ENCODE measurements at places on chromosomes 6 and 20.

DNA sequence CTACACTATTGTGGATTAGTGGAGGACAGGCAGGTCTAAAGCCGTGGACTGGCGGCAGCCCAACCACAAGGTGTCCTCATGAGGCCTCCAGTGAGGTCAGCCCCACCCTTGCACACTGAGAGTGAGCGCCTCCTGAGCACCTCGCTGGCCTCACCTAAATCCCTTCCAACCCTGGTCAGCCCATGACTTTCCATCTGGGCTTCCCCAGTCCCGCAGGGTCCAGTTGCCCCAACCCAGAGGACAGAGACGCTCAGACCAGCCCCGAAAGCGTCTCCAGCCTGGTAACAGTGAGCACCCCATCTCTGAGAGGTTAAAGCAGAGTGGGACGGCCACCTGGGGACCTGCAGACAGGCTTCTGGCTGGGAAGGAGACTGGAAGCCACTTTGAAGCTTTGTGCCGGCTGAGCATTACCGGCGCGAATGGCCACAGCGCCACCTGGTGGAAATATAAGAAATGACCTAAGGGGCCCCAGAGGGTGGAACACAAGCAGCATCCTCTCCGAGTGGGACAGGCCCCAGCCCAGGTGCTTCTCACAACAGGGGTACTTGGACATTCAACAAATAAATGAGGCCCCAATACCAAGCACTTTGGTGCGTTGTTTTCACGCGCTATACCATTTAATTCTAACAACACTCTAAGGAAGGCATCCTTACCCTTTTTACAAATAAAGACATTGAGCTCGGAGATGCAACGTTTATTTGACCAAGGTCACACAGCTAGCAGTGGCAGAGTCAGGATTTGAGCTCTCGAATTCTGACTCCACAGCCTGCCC, 65.7 kb upstream of the TOP1 start:
- DNase-seq: peak; percentile 70

DNA sequence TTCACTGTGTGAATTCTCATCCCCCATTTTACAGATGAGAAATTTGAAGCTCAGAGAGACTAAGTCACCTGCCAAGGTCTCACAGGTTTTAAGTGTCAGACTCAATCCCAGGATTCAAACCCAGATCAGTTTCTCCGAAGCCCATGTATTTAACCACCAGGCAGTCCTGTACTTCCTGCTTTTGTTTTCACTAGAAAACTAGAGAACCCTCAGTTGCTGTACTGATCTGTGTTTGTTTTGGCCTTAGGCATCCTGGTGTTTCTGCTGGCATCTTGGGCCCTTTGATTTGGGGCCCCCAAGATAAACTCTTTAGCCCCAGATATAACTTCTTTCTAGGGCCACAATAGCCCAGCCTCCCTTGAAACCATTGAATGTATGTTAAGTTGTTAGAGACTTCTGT, 36.5 kb downstream of the PPP1R16B start:
- DNase-seq: no peak

- DNase-seq: peak; percentile 76
These were observed 48.4 kb upstream of the NCOA3 start for GRCh38 chr20:47453167-47453782.

DNA sequence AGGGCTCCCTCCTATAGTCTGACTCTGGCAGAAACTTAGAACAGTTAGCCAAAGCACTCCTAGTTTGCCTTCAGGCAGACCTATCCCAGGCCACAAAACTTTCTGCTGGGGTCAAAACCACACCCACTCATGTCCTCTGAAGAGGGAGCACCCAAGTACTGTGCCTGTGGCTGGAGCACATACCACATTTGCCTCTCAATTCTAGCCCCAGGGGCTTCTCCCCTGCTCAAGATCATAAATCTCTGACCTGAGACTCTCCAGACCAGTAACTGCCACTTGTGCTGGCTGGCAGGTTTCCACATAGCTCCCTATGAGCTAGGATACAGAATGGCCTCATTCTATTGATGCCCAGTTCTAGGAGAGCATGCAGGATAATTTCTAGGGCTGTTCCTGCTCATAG, 781.0 kb downstream of the EYS start:
- no peak for DNase-seq

- DNase-seq: no peak
These were observed 14.7 kb downstream of the SESN1 start for GRCh38 chr6:109079981-109080380.

GRCh38 chr20:58713801-58714339, 21.3 kb downstream of the NPEPL1 start:
- no peak for DNase-seq

- DNase-seq: no peak
These were observed 339.7 kb downstream of the PRKN start for GRCh38 chr6:162387718-162388382.

DNA sequence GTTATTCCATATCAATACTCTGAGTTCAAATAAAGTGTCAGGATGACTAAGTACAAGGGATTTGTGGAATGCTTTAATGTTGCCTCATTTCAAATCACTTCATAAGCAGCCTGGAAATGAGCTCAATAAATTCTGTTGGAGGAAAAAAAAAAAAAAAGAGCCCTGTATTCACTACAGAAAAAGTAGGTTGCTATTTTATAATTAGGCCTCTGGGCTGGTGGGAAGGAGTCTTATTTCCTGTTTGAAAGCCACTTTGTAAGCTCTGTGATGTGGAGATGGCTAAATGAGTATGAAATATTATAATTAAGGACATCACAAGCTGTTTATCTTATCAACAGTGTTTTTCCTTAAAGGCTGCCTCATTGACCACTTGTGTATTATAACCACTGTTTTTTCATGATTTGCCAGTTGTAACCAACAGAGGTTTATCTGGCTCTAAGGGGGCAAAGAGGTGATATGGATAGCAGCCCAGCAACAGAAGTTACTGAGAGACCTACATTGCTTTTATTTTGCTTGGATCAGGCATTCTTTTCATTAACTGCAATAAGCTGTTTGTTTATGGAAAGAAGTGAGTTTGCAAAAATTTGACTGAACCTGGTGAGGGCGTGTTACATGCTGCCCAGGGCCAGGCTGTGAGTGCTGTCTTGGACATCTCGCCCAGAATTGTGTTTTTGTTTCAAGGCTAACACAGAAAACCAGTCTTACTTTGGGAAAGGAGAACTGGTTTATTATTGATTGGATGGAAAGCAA, 563.3 kb upstream of the MAP3K7 start:
- DNase-seq: no peak

DNA sequence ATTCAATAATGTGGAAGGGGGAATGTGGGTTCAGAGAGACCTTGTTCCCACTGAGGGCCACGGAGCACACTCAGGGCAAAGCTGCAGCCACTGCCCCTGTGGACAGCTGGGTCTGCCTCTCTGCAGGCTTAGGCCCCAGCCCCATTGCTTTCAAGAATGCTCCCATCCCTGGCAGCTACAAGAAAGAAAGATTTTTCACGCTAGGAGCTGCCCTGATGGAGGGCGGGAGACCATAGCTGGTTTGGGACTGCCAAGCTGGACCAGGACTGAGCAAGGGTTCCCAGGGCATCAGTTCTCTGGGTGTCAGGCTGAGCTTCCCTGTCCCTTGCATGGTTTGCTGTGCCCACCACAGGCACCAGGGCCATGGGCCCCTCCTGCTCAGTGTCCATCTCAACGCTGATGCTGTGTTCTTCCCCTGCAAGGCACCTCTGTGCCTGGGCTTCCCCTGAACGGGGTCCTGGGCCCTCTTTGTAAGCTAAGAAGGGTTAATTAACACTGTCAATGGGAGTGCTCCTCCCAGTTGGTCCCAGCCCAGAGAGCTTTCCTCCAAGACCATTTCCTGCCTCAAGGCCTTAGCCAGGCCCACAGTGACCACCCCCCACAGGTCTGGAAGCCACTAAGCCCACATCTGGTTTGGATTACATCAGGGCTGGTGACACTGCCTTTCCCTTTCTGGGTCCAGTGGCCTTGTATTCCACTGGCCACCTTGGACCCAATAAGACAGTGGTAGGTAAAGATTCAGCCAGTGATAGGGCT, 8.4 kb downstream of the FOXS1 start:
- no peak for DNase-seq

DNA sequence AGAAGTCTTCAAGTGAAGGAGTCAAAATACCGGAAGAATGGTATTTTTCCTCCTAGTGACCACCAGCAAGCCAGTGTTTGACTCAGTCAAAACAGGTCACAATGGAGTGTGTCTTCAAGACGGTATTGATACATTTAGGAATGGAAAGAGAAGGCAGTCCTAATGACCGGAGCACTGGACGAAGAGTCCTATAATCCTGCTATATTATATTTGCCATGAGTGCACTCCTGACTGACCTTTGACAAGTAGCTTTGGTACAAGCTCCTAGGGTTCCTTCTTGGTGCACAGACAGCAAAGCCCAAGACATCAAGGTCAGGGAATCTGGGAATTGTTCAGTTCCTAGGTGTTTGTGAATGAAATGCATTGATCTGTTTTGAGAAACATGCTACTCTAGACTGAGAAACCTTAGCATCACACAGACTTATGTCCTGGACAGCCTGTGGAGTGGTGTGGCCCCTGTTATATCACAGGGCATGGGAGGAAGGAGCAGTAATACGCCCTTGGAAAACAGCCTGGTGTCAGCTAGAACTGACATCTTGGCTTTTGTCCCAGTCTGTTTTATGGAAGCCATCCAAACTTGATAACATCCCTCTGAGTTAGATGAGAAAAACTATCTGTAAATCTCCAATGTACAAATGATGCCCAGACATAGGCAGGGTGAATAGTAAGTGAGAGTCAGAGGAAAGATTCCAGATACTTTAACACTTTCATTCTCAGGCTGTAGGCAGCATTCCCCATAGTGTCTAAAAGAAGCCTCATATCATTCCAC, 18.5 kb downstream of the NOX3 start:
- no peak for DNase-seq

- no peak for DNase-seq
These were observed 16.6 kb downstream of the GJA10 start for GRCh38 chr6:89910902-89911240.

GRCh38 chr20:53608456-53609452, 15.1 kb upstream of the ZNF217 start:
- no peak for DNase-seq

GRCh38 chr6:11164717-11165646, 53.5 kb upstream of the ERVFRD-1 start:
- DNase-seq: no peak

- DNase-seq: no peak
These were observed 301.9 kb downstream of the LAMA2 start for GRCh38 chr6:129184808-129185366.

DNA sequence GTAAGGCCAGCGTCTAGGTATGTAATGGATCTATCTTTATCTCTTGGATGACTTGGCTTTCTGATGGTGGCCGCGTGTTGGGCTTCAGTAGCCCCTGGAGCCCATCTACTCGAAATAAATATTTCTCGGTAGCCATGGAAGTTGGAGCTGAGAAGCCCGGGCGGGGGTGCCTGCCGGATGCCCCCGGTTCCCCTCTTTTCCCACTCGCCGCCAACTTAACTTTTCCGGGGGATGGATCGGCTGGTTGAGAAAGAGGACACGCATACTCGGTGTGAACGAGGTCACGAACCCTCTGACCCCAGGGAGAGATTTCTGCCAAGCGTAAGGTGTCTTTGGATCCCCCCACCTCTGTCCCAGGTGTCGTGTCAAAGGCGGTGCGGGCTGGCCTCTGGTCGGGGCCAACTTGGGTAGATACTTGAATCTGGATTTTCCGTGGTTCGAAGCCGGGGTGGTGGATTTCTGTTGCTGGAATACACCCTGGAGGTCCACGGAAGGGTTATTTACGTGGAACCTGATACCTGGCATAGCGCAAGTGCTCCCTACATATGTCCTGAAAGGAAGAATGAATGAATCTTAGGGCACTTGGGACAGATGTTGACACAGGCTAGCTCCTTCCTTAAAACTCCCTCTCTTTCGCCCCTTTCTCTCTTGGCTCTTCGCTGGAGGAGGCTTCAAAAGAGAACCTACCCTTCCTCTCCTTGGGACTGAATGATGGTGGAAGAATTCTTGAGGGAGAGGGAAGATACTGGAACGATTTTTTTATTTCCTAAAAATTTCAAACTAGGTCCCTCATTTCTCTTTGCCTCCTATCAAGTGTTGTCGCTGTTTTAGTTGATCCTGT, 996 bp downstream of the DOK5 start:
- DNase-seq: no peak

DNA sequence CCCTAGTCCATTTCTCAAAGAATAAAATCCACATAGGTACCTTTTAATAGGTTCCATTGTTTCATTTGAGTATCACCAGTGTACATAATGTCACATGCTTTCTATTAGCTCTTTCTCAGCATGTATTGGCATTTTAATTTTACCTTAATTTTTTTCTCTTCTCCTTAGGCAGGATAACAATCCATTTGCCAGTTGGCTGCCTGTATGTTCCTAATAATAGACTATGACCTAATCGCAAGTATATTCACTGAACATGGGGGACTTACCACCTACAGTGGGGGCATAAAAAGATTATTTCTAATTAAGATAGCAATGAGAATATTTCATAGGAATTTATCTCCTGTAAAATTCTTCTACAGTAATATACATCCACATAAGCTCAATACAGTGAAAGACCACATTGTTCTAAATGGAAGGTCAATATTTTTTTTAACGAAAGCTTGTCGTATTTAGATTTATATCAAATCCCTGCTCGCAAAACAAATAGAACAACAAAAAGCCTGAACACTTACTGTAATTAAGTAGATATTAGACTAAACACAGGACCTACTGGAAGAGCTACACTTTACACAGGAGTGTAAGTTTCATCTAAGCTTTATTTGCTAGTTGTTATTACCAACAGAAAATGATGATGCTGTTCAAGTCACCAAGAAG, 76.4 kb downstream of the OGFRL1 start:
- DNase-seq: no peak

DNA sequence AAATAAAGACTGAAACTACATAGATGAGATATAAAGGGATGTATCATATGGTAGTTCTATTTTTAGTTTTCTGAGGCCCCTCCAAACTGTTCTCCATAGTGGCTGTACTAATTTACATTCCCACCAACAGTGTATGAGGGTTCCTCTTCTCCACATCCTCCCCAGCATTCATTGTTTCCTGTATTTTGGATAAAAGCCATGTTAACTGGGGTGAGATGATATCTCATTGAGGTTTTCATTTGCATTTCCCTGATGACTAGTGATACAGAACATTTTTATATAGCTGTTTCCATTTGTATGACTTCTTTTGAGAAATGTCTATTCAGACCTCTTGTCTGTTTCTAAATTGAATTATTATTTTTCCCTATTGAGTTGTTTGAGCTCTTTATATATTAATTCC, 229.3 kb downstream of the RFPL4B start:
- DNase-seq: no peak

GRCh38 chr20:57198132-57199072, 68.0 kb downstream of the BMP7 start:
- DNase-seq: no peak

DNA sequence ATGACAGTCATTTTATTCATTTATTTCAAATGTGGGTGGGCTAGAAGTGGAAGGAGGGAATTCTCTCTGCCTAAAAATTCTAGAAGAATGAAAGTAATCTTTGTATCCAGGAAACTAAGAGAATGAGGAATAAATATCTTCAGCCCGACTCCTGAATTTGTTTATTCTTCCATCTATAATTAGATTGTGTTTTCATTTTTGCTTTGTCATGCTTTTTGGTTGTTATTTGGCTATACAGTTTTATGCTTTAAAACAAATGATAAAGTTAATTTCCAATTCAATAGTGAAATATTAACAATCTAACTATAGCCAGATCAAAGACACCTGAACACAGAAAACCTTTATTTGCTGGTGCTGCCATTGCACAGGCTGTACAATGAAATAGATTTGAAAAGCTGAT, 521.3 kb downstream of the KIF16B start:
- DNase-seq: no peak

- DNase-seq: no peak
These were observed 17.1 kb upstream of the ASF1A start for GRCh38 chr6:118876814-118877213.

GRCh38 chr20:46799781-46800408, 90.4 kb downstream of the SLC2A10 start:
- no peak for DNase-seq

GRCh38 chr6:79230149-79230548, 4.3 kb downstream of the HMGN3 start:
- no peak for DNase-seq
